ENCODE measurements at places on chromosomes 7 and 10. TPM values are rescaled to one million over a fixed set of nuclear protein-coding genes. Genes with fewer than 3 reads are reported as not detected.

SLC29A3 gene
- total RNA-seq, result 2.4 TPM

GRCh38 chr10:125768219-125768855 is 7.3 kb downstream of the MMP21 start:
- DNase-seq, result no peak
- H3K27me3 ChIP-seq, result no peaks in the 10 kb centered on the region
- H3K4me1 ChIP-seq, result peaks cover 13% of the 10 kb centered on the region
- no peak overlapping the region for H3K4me3 ChIP-seq
- H3K27ac ChIP-seq, result peak overlapping the region; percentile 42

OGDHL gene
- total RNA-seq, result 0.45 TPM

GRCh38 chr7:83581667-83582435 is 67.1 kb downstream of the SEMA3E start:
- H3K4me1 ChIP-seq, result peaks cover 8% of the 10 kb centered on the region
- no peaks in the 10 kb centered on the region for H3K36me3 ChIP-seq
- H3K4me3 ChIP-seq, result no peak overlapping the region
- H3K27me3 ChIP-seq, result no peaks in the 10 kb centered on the region
- DNase-seq, result no peak

DNA sequence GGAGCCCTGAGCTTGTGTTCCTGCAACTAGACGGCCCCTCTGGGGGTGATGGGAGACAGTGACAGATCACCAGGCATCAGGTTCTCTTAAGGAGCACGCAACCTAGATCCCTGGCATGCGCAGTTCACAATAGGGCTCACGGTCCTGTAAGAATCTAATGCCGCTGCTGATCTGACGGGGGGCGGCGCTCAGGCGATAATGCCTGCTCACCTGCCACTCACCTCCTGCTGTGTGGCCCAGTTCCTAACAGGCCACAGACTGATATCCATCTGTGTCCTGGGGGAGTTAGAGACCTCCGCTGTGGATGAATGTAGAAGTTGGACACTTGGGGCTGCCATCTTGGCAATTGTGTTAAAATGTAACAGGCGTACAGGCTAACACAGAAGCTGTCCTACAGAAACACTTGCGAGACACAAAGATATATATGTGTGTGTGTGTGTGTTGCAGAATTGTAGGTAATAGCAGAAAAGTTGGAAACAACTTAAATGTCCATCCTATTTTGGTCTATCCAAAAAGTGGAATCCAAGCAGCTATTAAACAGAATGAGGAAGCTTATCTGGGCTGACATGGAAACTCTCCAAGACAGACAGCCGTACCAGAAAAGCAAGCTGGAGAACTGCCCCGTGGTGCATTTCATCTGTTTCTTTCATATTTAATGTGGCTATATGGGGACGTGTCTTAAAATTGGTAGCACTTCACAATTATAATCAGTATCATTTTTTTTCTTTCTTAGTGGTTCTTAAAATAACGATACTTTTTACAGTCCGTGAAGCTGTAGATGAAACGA is 82.8 kb downstream of the MKI67 start:
- peak; percentile 51 for DNase-seq
- no peaks in the 10 kb centered on the region for H3K27me3 ChIP-seq
- H3K4me1 ChIP-seq, result peaks cover 23% of the 10 kb centered on the region
- no peak overlapping the region for H3K4me3 ChIP-seq

DNA sequence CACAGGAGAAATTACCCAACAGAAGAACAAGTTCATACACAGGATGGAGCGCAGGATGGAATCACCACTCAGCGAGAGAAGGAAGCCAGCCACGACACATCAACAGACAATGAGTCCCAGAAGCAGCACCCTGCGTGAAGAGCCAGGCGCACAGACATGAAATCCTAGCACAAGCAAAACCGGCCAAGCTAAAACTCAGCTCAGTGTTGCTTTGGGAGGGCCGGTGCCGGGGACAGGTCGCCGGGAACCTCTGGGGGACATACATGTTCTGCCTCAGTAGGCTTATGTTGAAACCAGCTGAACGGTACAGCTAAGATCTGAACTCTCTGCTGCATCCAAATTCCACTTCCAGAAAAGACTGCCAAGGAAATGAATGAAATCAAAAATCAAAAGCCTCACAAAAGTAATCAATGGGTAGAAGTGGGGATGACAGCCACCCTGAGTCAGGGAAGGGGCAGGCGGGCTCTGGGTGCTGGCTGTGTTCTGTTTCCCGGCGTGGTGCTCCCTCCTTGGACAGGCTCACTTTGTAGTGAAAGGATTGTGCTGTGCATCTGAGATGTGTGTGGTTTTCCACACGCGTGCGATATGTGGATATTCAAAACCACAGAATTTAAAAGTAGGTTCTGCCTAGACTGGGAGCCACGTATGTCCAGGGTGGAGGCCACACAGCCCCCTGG is 114.7 kb downstream of the PDGFA start:
- no peaks in the 10 kb centered on the region for H3K4me1 ChIP-seq
- DNase-seq, result no peak
- peaks cover 3% of the 10 kb centered on the region for H3K36me3 ChIP-seq

- no peaks in the 10 kb centered on the region for H3K4me1 ChIP-seq
- no peak for DNase-seq
- no peak overlapping the region for H3K4me3 ChIP-seq
- no peaks in the 10 kb centered on the region for H3K36me3 ChIP-seq
- H3K27me3 ChIP-seq, result no peaks in the 10 kb centered on the region
Observed at GRCh38 chr7:11616466-11616865, 215.5 kb downstream of the THSD7A start.

GRCh38 chr10:89466599-89467035 is 52.2 kb downstream of the IFIT5 start:
- H3K27ac ChIP-seq, result peak overlapping the region; percentile 23
- no peak for DNase-seq
- no peaks in the 10 kb centered on the region for H3K36me3 ChIP-seq
- H3K27me3 ChIP-seq, result no peaks in the 10 kb centered on the region
- H3K4me1 ChIP-seq, result peaks cover 39% of the 10 kb centered on the region

Data from chondrocyte (in vitro differentiated cells).